EH (cell line): ENCODE measurements at places on chromosomes 7 and 10.

GRCh38 chr10:71604324-71605018, 115.1 kb downstream of the C10orf105 start:
- peak; percentile 14 for DNase-seq

DNA sequence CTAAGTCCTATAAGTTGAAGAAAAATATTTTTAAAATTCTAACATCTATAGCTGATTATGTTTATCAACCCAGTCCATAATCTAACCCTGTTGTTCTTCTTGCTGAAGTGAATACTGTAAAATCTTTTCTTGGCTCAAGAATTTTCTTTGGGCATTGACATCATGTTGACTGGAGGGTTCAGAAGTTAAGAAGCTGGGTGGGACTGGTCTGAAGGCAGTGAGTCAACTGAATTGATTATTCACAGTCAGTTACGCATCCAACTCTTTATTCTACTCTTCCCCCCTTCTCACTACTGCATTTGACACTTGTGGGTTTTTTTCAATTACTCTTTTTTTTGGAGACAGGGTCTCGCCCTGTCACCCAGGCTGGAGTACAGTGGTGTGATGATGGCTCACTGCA, 31.0 kb downstream of the DENND2A start:
- no peak for DNase-seq

GRCh38 chr7:55100544-55101327, 81.9 kb downstream of the EGFR start:
- DNase-seq, result no peak

DNA sequence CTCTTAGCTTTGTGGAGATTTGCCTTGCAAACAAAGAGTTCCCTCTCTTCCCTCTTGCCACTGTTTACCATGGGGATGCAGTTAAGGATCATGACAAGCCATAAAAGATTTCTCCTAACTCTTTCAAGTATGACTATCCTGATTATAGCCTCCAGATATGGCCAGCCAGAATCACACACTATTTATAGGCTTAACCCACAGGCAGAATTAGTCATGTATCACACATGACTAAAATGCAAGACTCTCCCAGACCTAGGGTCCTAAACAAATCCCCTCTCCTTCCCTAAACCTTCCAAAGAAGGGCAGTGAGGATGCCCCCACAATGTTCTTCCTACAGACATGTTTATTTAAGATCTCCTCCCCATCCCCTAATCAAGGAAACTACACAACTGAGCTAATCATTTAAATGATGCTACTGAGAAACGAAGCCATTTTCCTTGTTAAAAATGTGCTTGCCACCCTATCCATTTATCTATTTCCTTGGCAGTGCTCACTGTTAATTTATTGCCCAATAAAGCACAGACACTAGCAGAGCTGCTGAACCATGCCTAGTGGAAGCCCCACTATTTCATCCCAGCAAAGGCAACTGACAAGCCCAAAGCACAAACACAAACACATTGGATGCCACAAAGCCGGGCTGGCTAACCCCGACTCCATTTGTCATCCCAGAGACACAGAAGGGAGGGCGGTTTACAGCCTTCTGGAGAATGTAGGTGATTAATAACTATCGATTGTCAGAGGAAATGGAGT, 363.4 kb downstream of the KCNMA1 start:
- peak; percentile 93 for DNase-seq

DNA sequence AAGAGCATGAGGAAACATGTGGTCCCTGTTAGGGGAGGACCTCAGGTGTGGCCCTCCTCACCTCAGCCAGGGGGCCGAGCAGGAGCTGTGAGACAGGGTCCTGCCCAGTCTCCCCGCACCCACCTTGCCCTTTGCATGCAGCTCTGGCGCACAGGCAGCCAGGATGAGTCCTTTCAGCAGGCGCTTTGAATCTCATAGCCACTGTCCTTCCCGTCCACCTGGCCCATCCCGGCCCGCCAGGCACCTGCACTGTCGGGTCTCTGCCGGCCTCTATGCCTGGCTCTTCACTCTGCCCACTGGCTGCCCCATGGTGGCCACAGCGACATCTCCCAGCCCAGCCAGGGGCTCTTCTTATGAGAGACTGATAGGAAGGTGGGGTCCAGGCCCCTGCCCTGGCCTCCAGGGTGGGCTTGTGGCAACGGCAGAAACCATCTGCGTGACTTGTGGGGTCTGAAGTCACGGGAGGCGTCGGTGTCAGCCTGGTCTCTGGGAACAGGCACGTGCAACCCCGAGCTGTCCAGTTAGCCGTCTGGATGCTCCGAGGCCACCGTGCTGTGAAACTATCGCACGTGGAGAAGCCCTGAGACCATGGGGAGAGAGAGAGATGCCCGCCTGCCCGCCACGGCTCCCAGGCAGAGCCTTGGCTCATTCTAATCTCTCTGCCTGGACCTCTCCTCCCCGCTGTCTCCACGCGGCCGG, 37.4 kb downstream of the FOXL3 start:
- DNase-seq, result no peak

- DNase-seq, result no peak
Observed at GRCh38 chr7:52862321-52862720, 173.1 kb upstream of the POM121L12 start.

DNA sequence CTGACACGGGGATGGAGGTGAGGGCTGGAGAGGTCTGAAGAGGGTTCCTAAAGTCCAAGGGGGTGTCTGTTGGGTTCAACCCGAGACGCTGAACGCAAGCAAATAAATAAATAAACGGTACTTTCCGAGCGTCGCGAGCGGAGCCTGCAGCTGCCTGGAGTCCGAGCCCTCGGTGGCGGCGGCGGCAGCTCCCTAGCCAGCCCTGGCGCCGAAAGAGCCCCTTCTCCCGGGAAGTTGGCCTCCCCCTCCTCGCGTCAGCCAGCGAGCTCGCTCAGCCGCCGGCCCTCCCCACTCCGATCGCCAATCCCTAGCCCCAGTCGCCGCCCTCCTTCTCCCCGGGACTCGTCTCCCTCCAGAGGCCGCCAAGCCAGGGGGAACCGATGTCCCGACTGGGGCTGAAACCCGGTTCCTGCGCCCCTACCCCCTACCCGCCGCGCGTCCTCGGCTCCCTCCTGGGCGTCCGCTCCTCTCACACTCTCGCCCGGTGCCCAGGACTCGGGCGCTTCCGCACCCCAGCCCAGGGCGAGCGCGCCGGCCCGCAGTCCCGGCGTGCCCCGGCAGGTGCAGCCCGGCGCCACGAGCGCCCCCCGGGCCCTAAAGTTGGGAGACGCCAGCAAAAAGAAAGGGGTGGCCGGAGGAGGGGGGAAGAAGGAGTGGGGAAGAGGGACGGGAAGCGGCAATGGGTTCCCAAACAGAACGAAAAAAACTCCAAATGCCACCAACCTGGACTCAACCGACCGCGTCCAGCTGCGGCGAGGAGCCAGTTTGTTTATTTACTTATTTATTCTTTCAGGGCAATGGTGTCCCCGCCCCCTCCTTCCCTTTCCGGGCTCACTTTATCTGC, at the start of gene GFRA1:
TSS of gene GFRA1 (minus strand) at position 767 of the 844 bp plus-strand sequence. CDS start 1,177 bp downstream, outside the sequence.
- peak; percentile 33 for DNase-seq

DNA sequence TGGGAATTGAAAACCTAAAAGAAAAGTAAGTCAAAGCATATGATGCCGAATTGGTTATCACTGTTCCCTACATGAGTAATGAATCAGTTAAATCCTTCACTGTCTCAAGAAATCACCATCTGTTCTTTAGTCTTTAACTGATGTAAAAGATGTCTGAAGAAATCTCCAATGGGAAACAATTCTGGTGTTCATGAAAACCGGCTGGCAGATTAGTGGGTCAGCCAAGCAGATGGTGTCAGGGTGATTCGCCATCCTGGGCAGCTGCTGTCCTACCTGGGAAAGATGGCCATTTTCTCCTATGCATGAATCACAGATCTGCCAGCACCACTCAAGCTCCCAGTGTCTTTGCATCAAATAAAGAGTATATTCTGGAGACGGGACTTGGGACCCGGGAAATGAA, 925.2 kb upstream of the GHITM start:
- DNase-seq, result no peak

DNA sequence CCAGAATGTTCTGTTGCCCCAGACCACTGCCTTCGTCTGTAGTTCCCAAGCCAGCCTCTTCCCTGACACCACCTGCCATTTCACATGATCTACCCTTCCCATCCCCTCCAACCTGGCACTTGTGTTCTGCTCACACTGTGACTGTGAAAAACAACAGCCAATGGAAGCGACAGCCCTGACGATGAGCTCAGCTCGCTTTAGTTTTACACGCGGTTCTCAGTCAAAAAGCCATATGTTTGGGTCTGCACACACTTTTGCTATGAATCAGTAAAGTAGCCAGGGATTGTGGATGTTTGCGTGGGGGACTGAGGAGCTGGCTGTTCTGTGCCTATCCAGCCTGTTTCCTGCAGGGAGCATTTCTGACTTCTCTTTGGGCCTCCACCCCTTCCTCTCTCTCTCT, 282.7 kb downstream of the WDR11 start:
- no peak for DNase-seq

GRCh38 chr10:6704896-6705295, 124.8 kb upstream of the PRKCQ start:
- no peak for DNase-seq

DNA sequence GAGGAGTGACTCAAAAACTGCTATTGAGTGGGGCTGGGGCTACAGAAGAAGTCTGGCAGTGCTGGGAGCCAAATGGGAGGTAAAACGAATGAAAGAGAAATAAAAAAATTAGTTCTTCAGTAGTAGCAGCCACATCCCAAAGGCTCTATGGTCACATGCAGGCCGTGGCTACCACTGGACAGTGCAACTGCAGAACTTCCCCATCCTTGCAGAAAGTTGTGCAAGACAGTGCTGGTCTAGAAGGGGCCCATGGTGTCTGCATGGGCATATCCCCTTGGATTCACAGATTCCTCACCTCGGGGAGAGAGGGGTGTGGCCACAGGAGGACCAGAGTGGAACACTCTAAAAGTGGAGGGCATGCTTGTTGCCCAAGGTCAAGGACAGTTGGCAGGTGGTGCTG, 47.6 kb downstream of the RPS24 start:
- DNase-seq, result no peak

DNA sequence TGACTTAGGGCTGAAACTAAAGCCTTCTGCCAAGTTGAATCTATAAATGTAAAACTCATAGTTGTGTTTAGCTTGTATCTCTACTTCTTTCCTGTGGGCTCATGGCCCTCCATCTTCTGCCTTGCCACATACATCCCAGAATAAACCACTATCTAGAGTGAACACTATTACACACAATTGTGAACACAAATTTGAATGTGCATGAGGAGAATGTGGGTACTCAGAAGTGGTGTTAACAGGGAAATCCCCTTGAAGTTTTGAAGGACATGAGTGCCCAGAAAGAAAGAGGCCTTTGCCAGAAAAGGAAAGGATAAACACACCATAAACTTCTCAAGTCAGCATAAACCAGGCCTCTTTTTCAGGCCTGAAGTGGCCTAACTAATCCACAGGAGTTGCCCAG, 20.2 kb upstream of the CCNJ start:
- DNase-seq, result no peak

GRCh38 chr10:128180843-128181242, 54.6 kb upstream of the MKI67 start:
- no peak for DNase-seq

- DNase-seq, result peak; percentile 43
Observed at GRCh38 chr10:24701447-24701846, 22.2 kb downstream of the ARHGAP21 start.

DNA sequence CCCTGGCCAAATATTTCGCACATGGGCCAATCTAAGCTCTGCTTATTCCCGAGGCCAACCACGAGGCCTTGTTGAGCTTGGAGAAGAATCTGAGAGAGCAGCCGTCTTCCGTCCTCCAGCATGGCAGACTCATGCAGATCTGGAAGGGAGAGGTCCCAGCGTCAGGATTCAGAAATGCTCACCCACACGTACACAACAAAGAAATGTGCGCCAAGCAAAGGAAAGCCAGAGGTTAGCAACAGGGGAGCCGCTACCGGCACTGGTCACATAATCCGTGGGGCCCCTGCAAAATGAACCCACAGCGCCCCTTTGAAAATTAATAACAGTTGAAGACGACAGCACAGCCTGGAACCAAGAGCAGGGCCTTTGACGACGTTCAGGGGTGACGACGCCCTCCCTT, 25.4 kb upstream of the PRKAG2 start:
- DNase-seq, result no peak

GRCh38 chr7:36185756-36186155, 32.7 kb downstream of the EEPD1 start:
- DNase-seq, result no peak

GRCh38 chr10:17989908-17990767, 38.4 kb downstream of the SLC39A12 start:
- DNase-seq, result peak; percentile 88

- peak; percentile 90 for DNase-seq
Observed at GRCh38 chr10:58438340-58438871, 53.2 kb downstream of the TFAM start.

- DNase-seq, result peak; percentile 96
Observed at GRCh38 chr7:25014756-25015155, 34.8 kb upstream of the OSBPL3 start.

- no peak for DNase-seq
Observed at GRCh38 chr10:121536310-121536913, 61.8 kb downstream of the FGFR2 start.

GRCh38 chr10:98106531-98106930, 27.9 kb upstream of the R3HCC1L start:
- no peak for DNase-seq

- peak; percentile 43 for DNase-seq
Observed at GRCh38 chr7:604001-604883, 84.6 kb upstream of the PDGFA start.

DNA sequence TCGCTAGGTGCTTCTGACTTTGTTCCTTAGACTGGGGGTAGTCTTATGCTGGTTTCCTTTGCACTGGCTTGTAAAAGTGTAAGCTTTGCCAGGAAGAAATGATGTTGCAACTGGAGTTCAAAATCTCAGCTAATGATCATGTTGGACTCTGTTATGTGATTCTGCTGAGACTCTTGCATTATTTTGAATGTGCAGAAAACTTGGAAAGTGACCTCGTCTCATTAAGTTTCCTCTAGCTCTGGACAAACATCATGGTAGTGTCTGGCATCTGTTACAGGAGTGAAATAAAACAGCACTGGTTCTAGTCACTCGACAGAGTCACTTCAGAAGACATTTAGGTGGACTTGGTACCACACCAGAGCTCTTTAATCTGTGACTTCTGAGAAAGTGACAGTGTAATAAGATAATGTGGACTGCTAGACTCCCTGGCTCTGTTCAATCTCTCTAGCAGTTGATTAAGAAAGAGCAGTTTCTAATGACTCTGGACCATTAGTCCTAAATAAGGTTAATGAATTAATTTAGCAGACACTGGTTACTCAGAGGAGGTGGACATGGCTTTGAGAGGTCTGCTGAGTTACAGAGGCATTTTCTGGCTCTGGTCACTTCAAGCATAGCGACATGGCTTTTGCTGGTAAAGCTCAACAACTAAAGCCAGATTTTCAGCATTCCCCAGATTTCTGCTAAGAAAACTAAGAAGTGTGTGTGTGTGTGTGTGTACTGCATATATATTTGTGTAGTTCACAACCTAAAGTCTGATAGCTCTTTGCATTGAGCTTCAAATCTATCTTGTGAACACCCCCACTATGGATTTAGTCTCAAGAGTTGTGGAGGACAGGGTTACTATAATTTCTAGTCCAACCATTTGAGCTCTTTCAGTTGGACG, 2.0 kb downstream of the NRP1 start:
- DNase-seq, result peak; percentile 71

GRCh38 chr10:71084061-71084817, 128.1 kb upstream of the UNC5B start:
- DNase-seq, result no peak

GRCh38 chr10:29636178-29636577, 1.4 kb upstream of the SVIL start:
- peak; percentile 79 for DNase-seq
